Muscle of leg (tissue), 16 donors: ENCODE measurements at places on chromosomes 2 and 18. TPM values are rescaled to one million over a fixed set of nuclear protein-coding genes. Genes with fewer than 3 reads are reported as not detected.

The CD8B2 gene
- 0.04 TPM for polyA plus RNA-seq

The GPR75 gene
- 2.8 TPM for polyA plus RNA-seq

The GCG gene
- 8.4 TPM for polyA plus RNA-seq

The SLC35F6 gene
- 9.3 TPM for polyA plus RNA-seq

The ATOH8 gene
- polyA plus RNA-seq = 13.8 TPM
